ENCODE measurements at places on chromosomes 7 and 10.

DNA sequence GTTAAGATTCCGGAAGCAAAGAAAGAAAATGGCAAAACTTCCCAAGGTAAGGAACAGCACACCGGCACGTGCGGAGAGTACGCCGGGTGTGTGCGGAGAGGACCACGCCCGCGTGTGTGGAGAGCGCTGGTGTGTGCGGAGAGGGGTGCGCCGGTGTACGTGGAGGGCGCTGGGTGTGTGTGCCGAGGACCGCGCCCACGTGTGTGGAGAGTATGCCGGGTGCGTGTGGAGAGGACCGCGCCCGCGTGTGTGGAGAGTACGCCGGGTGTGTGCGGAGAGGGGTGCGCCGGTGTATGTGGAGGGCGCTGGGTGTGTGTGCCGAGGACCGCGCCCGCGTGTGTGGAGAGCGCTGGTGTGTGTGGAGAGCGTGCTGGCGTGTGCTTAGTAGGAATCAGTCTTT, 48.6 kb upstream of the DPYSL4 start:
- no peak for DNase-seq

DNA sequence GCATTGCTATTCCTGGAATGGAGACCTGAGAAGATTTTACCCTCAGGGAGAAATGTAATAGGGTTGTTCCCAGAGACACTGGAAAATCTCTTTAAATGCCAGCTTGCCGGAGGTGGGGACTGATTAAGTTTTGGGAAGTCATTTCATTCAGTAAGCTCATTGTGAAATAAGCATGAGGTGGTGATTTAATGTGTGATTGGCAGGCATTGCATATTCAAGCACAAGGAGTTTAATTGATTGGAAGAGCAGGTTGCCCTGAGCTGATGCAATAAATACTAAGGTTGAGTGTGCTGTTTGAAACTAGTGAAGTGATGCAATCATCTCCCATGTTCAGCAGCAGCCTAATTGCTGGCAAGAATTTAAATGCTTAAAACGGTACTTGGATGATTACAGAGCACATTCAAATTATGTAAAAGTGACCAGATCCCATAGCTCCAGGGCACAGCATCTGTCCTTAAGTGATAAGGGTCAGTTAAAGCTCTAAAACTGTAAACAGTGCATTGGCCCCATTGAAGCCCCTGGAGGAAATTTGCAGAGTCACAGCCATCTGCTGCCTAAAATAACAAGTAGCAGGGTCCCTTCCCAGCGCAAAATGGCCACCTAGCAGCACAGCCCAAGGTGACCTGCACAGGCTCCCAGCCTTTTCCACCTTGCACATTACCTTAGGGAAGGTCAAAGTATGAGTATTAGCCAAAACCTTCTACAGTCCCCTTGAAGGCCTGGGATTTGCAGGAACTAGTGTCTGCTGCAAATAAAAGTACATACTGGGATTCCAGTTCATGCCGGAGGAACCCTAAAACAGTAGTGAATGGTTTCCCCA, 92.1 kb downstream of the CCDC71L start:
- no peak for DNase-seq

- DNase-seq: no peak
These were observed 24.4 kb downstream of the ASNS start for GRCh38 chr7:97847791-97848190.

DNA sequence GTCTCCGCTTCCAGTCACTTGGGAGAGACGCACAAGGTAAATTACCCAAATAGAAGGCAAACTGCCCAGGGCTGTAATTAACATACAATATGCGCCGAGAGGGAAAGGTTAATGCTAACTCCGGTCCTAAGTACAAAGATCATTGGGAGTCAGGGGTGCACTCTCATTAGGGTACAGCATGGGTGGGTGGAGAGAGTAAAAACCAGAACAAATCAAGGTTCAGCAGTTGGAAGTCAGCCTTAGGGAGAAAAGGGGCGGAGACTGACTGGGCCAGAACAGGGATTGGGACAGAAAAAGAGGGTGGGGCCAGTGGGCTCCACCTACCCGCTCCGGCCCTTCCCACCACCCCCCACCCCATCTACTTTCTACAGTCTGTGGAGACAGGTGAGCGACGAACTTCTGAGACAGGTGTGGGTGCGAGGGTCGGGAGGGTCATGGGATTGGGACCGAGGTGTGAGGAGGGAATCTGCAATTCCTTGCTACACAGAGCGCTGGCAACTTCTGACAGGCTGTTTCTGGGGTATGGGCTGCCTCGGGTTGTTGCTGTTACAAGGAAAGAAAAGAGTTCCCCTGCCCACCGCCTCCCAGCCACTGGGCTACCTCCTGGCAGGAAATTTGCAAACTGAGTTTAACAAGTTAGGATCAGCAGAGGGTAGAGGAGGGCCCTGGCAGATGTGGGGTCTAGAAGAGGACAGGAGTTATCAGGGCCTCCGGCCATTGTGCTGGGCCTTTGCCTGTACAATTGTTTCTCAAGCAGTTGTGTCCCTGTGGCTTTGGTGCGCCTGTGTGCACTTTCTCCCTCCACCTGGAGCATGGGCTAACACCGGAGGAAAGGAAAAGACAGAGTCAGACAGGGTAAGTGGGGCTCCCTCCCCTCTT, at the start of gene TMEM139:
Gene TMEM139, plus strand, starts transcription at position 368 of the 879 bp plus-strand sequence. CDS start 1,000 bp downstream, outside the sequence.
- DNase-seq: no peak

- no peak for DNase-seq
These were observed 296.0 kb downstream of the PPP1R3A start for GRCh38 chr7:113622796-113623195.

DNA sequence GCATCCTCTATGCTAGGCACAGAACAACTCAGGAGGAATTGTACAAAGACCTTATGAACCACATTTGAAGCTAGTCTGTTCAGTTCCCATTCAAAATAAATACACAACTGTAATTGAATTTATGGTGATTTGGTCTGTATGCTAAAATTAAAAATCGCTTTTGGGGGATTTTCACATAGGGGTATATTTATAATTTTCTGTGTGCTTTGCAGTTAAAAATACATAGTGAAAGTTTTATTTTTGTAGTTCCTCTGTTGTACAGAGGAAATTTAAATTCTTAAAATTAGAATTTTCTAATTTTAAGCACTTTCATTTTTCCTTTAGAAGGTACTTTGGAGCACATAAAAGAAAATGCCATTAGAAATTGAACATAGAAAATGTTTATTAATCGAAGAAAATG, 6.9 kb downstream of the RABGEF1 start:
- no peak for DNase-seq

- no peak for DNase-seq
These were observed 461.3 kb downstream of the PAXIP1 start for GRCh38 chr7:154541606-154542005.

DNA sequence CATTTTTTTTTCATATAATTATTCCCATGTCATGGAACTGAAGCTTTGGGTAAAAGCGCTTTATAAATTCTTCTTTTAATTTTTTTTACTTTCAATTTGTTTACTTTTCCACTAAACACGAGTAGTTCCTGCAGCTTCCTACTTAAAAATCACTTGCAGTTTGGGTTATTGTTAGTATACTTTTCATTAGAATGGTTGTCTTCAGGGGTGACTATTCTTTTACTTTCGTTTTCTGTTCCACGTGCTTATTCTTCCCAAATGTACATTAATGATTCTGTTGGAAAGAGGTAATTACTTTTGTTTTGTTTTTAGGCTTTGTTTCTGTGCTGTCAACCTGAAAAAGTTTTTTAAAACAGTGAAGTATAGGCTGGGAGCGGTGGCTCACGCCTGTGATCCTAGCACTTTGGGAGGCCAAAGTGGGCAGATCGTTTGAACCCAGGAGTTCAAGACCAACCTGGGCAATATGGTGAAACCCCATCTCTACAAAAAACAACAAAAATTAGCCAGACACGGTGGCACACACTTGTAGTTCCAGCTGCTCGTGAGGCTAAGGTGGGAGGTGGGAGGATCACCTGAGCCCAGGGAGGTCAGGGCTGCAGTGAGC, 5.2 kb upstream of the CFAP69 start:
- DNase-seq: no peak

- DNase-seq: no peak
These were observed 759 bp downstream of the DNAJB12 start for GRCh38 chr10:72353965-72354355.

DNA sequence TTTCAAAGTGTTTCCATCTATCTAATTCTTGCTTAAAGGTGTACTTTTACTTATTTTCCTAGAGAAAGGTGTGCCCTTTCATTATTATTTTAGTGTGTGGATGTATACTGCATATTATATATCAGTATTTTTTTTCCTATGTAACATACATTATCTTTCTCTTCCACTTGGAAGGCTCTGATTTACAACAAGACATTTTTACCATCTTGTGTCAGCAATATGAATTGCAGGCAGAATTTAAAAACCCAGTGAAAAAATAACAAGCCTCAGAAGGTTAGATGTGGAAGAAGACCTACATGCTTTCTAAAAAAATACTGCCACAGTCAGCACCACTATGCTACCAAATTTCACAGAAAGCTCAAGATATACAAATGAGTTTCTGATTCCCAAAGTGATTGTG, 327.7 kb upstream of the STEAP1 start:
- DNase-seq: no peak

DNA sequence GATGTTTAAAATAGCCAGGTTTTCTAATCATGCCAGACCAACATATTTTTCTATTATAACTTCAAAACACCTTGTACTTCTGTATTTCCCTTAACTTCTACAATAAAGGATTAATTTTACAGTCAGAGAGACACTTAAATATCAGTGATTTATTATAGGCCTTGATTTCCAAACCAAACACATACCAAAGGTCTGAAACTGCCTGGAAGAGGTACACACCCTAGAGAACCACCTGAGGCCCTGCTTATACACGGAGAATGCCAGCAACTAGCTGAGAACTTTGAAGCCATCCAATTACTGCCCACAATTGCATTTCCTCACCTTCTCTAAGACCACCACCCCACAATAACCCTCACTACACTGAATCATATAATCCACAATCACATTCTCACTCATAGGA, 4.9 kb downstream of the CCDC6 start:
- no peak for DNase-seq

GRCh38 chr10:74118804-74119203, 31.8 kb downstream of the AP3M1 start:
- DNase-seq: no peak

GRCh38 chr10:102795453-102796406, 41.5 kb downstream of the CYP17A1 start:
- no peak for DNase-seq

DNA sequence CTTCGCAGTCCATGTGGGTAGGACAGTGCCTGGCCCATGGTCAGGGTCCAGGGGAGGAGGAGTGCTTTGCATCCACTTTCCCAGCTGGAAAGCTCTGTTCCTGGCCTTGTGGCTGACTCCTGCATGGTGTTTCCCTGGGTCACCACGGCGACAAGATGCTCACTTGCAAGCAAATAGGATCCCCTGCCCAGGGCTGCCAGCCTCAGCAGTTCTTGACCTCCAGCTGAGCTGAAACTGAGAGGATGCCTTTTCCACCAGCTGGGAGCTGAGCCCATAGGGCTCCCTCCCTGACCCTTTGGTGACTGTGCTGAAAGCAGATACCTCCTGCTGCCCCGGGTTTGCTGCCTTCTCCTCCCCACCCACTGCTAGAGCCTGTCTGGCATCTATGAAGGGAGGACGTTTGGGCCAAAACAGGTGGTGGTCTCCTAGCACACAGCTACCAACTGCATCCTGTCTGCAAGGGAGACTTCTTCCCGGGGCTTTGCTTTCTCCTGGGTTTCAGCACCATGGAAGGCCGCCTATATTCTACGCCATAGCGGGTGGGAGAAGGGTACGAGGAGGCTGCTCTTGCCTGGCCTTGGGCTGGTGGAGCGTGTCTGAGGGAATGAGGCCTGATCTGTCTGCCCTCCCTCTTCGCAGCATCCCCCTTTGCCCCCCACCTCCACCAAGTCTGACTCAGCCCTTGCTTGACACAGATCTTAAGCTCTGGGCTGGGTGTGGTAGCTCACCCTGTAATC, 34.4 kb downstream of the UBTD1 start:
- DNase-seq: no peak

- no peak for DNase-seq
These were observed 1.3 kb upstream of the VDAC2 start for GRCh38 chr10:75209086-75209920.

GRCh38 chr7:143381427-143382125, 431 bp downstream of the ZYX start:
- no peak for DNase-seq

GRCh38 chr7:107047902-107048782, 3.6 kb downstream of the PRKAR2B start:
- no peak for DNase-seq

All from activated CD8-positive, alpha-beta T cell treated with anti-CD3 and anti-CD28 coated beads, Interleukin-2, amount 10 ng/mL, durations not matched to agents 7 days and 5 days (primary cell).